ENCODE measurements at places on chromosomes 12 and 14.

GRCh38 chr14:102811971-102812370 lies 34.7 kb downstream of the TRAF3 start:
- DNase-seq: no peak

DNA sequence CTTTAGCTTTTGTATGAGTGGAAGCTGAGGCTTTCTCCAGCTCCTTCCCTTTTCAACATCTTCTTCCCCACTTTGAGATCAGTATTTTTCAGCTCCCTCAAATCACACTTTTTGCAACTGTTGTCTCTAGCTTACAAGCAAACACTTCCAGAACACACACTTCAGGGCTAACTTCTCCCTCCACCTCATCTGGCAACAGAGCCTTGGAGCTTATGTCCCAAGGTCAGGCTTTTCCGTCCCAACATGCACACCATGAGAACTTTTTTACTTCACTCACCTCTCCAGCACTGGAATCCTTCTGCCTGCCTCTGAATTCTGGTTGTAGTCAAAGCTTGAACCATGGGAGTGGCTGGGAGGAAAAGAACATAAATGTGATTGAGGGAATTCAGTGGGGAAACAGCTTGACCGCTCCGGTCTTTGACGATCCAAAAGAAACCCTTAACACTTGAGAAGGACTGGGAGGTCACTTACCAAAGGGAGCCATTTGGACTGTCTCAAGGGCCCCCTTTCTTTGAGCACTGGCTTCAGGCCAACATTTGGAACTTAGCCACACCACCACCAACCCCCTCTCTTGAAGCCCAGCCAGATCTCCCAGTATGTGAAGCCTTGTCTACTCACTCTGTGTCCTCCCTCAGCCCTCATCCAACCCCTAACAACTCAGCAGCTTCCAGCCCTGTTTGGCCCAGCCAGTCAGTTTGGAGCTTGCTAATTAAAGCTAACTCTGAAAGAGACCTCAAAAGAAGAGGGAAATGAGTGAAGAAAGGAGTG lies 3.9 kb upstream of the BLOC1S1 start:
- no peak for DNase-seq

GRCh38 chr12:6318440-6318879 lies 8.0 kb downstream of the PLEKHG6 start:
- DNase-seq: no peak

GRCh38 chr14:93103392-93104080 lies 12.2 kb downstream of the ITPK1 start:
- DNase-seq: no peak

DNA sequence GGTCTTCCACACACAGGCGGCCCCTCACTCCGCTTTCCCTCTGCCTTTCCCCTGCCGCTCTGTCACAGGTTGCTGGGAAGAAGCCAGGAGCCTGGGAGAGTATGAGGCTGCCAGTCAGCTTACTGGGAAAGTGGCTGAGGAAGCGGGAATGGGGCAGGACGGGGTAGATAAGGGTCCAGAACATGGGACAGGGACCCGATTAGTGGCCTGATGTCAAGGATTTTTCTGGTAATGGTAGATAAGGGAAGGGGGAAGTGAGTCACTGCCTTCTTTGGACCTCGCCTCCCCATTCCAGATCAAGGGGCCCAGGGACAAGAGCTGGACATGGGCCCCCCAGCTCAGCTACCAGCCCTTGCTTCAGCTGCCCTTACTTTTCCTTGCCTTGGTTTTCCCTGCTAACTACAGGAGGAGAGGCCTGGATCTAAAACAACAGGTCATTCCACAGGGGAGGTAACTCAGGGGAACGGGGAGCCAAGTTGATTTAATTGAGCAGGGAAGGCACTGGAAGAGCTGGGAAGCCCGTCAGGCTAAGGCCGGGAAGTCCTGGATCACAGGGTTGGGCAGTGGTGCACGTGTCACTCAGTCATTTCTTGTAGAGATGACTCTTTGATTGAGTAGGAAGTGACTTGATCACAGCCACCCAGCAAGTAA lies 3.5 kb upstream of the LPAR5 start:
- no peak for DNase-seq

- DNase-seq: no peak
These were observed 23.6 kb downstream of the HSP90AA1 start for GRCh38 chr14:102063109-102063807.

DNA sequence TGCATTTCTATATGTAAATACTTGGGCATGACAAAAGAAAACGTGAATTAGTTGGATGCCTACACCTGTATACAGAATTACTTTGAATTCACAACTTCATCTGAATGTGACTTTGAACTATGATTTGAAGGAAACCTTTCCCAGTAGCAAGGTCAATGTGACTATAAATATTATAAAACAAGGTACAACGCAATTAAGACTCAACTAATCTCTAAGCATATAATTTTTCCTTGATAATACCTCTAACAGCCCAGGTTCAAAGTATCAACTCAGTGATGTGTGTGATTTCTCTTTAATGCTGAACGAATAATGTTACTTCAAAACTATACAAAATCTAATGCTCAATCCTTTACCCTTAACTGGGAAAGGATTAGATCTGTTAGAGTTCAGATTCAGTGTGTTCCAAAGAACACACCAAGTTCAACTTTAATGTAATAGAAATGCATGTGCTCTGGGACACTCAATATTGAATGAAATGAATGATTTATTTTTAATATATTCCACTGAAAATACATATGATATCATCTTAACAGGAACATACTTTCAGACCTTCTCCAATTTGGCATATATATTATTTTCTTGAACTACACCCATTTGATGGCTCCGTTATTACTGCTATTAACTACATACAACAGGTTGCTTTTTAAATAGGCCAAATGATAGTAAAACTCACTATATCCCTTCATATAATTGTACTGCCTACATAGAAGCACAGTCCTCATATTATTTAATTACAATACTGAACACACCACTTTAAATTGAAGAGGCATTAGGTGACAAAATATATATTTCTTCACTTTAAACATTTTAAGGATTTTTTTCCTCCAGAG lies 40.1 kb upstream of the MTERF2 start:
- DNase-seq: no peak

- no peak for DNase-seq
These were observed 23.3 kb downstream of the PPP1R36 start for GRCh38 chr14:64573109-64573508.

- DNase-seq: no peak
These were observed 835 bp downstream of the MYL6 start for GRCh38 chr12:56158926-56159461.

- DNase-seq: no peak
These were observed 6.2 kb downstream of the PGF start for GRCh38 chr14:74949191-74949601.

DNA sequence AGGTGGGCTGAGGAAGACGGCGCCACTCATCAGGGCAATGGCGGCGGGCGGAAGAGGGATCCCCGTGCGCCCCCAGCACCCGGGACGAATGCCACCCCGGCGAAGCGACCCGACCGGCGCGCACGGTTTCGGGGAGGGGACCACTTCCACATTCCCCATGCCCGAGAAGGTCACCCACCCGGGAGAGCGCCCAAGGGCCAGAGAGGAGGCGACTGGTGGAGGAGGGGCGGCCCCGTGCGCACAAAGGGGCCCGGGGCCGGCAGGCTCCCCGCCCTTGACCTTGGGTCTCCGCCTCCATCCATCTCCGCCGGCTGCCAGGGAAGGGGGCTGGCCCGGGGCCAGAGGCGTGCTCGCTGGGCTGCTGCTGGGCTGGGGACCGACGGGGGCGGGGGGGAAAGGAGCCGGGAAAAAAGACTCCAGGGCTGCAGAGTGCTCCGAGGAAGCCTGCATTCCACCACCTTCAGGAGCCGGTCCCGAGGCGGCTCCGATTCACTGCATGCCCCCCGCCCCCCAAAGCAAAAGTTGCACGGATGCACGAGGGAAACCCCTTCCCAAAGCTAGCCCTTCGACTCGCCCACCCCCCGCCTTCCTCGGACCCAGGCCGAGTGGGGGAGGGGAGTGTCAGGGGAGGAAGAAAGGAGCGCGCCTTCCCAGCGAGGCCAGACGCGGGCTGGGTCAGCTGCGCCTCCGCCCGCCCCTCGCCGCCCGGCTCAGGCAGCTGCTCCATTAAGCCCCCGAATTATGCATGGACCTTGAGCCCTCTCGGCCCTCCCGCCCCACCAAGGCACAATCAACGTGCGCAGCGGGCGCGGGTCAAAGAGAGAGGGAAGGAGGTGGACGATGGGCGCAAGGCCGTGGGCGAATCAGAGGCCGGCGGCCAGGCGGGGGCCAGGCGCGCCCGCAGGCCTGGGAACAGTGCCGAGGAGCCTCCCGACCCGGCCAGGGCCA lies 26.2 kb downstream of the BCL11B start:
- DNase-seq: no peak

GRCh38 chr14:74444866-74445265 lies 18.9 kb upstream of the SYNDIG1L start:
- DNase-seq: no peak

- DNase-seq: no peak
These were observed 28.3 kb upstream of the CMKLR1 start for GRCh38 chr12:108367436-108367835.

DNA sequence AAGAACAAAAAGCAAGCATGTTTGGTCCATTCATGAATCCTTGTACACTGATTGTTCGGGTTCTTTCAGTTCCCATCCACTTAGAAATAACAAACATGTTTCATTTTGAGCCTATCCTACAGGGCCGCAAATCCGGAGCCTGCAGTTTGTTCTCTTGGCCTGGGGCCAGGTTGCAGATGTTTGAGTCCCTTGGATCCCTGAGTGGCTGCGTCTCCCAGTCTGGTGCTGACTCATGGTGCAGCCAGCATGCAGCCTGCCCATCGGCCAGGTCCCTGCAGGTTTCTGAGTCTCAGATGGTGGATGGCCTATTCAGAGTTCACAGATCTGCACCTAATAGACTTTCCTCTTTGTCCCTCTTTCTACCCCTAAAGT lies 1.9 kb upstream of the DYNC1H1 start:
- DNase-seq: no peak

DNA sequence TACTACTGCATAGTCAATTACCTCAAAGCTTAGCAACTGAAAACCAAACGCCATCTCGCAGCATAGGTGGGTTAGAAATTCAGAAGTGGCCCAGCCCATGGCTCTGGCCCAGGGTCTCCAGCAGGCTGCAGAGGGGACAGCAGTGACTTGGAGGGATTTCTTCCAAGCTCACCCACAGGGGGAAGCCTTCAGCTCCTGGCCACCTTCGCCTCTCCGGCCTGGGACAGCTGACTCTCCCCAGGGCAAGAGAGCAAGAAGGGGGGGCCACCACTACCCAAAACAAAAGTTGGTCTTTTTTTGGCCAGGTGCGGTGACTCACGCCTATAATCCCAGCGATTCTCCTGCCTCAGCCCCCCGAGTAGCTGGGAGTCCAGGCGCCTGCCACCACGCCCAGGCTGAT lies 32.2 kb upstream of the ANKRD9 start:
- no peak for DNase-seq

- DNase-seq: no peak
These were observed 400.7 kb downstream of the DAD1 start for GRCh38 chr14:22188318-22188717.

DNA sequence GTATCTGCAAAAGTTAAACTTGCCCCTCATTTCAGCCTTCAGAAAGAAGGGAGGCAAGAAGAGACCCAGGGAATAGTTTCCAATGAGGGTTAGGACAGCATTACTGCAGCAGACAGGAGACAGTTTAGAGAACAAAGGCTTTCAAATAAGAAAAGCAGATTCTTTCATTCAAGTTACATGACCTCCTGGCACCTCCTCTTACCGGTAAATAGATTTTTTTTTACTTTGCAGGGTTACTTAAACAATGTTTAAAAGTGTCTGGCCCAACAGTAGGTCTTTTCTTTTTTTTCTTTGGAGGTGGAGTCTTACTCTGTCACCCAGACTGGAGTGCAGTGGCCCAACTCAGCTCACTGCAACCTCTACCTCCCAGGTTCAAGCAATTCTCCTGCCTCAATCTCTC lies 47.1 kb downstream of the SINHCAF start:
- DNase-seq: no peak

DNA sequence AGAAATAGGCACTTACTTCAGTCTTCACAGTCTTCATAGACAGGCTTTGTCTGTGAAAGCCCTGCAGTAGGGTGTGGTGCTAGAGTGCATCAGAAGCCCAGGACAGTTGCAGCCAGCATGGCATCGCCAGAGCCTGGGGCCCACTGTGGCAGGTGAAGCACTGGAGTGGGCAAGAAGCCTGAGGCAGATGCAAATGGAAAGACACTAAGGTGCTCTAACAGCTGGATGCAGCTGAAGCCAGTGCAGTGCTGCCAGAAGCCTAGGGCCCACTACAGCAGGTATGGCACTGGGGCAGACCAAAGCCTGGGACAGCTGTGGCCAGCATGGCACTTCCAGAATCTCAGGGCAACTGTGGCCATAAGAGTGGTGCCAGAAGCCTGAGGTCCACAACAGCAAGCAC lies 358.6 kb downstream of the SYT1 start:
- no peak for DNase-seq

DNA sequence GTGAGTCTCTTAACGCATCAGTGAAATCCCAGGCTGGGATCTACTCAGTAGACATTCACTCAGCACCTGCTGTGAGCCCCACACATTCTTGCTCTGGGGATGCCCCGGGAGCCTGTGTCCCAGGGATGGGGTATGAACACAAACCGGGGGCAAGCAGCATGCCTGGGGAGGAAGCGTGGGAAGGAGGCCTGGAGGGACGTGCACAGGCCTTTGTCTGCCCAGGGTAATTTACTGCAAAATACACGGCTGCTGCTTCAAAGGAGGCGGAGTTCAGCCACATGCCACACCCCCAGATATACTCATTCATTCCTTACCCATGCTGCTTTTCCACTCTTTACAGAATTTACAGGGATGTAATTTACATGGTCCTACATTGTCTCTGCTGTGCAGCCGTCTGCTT lies 187.8 kb downstream of the ADGRD1 start:
- DNase-seq: no peak

DNA sequence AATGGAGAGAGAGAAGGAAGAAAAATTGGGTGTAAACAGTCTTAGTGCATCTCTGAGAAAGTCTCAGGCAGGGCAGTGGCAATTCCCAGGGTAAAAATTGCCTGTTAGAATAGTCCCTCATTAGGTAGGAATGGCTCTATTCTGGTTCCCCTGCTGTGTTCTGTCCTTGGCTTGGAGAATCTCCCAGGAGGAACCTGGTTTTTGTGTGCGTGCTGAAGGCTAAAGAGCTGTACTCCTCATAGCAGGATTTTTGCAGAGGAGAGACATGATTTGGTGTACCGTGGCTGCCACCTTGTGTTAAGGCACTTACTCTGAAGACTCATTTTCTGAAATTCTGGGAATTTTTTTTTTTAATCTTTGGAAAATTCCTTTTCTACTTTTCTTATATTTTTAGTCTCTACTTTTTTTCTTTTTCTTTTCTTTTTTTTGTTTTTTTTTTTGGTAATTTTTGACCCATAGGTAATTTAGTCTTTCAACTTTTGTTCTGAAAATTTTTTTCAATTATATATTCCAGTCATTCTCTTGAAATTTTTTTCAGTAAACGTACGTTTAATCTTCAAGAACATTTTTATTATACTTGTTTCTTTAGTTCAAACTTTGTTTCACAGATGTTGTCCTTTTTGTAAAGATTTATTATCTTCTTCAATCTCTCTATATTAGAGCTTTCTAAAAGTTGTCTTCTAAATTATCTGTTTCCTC lies 63.8 kb downstream of the FBXO33 start:
- DNase-seq: no peak
